ENCODE measurements at places on chromosomes 12 and 14. TPM values are rescaled to one million over a fixed set of nuclear protein-coding genes. Genes with fewer than 3 reads are reported as not detected.

GRCh38 chr12:115820656-115821055, 456.8 kb downstream of the MED13L start:
- DNase-seq = no peak

GRCh38 chr12:49950273-49951251, at the start of gene AQP2:
Gene AQP2 (plus strand): TSS chr12:49950737. CDS start chr12:49950831, 94 bp downstream.
- no peak for DNase-seq

DNA sequence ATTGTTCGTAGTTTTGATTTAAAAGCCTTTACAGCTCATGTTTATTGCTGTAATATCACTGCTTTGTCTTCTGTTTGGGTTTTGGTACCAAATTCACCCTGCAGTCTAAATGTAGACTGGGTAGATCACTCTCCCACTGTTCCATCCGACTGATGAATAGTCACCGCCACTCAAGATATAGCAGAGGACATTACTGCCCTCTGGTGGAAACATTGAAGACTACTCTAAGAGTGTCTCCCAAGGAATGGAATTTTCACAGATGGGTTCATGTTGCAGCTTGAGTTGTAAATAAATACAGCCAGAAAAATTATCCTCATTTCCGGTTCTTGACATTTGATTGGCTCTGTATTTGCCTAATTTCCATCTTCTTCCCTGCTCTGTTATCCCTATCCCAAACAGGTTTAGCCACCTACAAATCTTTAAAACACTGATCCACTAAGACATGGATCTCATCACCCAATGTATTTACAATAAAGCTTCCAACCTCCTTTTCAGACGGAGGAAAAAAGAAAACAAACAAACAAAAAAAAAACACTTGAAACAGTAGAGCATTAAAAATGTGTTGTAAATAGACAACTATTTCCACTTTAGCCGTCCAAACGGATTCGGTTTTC, 198.3 kb upstream of the CPNE8 start:
- peak; percentile 87 for DNase-seq

- DNase-seq = no peak
These were observed 3.4 kb downstream of the TRHDE start for GRCh38 chr12:72275526-72275925.

DNA sequence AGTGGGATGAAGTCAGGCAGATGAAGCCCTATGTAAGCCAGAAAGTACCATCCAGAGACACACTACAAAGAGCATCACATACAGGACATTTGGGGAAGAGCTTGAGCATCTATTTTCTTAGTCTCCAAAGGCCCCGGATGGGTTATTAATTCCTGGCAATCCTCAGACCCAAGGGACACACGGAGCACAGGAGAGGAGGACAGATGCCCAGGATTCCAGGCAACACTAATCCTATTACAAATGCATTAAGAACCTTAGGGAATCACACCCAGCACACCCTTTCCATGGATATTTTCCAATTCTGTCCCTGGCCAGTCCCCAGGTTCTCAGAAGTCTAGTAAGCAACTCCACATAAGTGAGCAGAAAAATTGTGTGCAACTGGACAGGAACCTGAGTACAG, 65.9 kb downstream of the CMKLR1 start:
- DNase-seq = no peak

DNA sequence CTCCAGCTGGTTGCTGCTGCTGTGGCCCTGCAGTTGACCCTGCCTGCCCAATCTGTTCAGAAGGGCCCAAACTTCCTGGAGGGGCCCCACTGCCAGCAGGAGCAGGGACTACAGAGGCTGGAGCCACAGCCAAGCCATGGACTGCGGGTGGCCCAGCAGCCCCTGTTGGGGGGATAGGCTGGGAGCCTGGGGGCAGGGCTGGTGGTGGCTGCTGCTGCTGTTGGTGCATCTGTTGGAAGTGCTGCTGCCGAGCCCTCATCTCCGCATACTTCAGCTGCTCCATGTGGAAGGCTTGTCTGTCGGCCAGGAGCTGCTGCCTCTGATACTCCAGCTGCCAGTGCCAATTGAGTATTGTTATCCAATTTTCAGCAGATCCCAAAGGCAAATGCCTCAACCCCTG, 7.2 kb downstream of the MYL6 start:
- DNase-seq = no peak

DNA sequence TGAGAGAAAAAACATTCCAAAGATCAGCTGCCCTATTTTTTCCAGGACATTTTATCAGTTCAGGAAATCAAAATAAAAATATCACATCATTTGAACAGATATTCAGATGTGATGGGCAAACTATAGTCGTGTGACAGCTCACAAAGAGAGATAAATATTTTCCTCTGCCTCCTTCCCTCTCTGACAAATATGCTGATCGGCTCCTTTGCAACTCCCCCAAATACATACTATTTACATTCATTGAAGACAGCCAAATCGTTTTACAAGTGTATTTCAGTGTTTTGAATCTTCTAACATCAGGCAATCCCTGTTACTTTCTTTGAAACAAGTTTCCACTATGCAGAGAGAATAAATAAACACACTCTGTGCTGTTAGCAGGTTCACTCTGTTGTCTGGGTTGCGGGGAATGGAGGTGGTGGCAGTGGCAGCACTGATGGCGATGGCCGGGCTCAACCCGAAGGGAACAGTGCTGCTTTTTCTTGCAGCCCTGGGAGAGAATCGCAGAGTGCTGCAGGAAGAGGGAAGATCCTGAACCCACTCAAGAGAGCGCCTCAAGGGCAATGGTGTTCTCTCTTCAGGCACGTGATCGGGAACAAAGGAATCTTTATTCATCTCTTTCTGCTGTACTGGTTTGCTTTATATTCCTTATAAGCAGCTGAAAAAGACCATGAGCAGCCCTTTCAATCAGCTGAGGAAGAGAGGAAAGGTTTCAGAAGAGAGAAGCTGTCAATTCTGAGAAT, 142.5 kb downstream of the PHLDA1 start:
- peak; percentile 56 for DNase-seq

ATXN3 gene
- 36.4 TPM for total RNA-seq

DPY19L2 gene
- 10.8 TPM for total RNA-seq

TAS2R19 gene
- 6.0 TPM for total RNA-seq

KLRK1 gene
- total RNA-seq = not detected

Measured in GM23338 (cell line).